Calu3 (cell line): ENCODE measurements at places on chromosomes 5 and 9.
A peak's percentile ranks its signal among the peaks of the same experiment; 100 is the strongest.

DNA sequence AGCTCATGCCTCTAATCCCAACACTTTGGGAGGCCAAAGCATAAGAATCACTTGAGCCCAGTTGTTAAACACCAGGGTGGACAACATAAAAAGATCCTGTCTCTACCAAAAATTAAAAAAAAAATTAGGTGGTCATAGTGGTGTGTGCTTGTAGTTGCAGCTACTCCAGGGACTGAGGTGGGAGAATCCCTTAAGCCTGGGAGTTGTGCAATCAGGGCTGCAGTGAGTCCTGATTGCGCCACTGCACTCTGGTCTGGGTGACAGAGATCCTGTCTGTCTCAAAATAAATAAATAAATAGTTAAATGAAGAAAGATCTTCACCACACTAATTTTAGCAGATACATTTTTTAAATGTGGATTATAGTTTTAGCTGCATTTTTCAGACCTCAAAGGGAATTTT lies 433.2 kb downstream of the MAT2B start:
- no peaks in the 10 kb centered on the region for H3K4me1 ChIP-seq
- no peak for DNase-seq
- H3K4me3 ChIP-seq = no peak overlapping the region
- no peaks in the 10 kb centered on the region for H3K27me3 ChIP-seq

GRCh38 chr9:115378758-115379157 lies 260.8 kb upstream of the TNC start:
- no peak for DNase-seq
- no peak overlapping the region for H3K4me3 ChIP-seq
- peaks cover 4% of the 10 kb centered on the region for H3K4me1 ChIP-seq
- no peaks in the 10 kb centered on the region for H3K27me3 ChIP-seq
- H3K36me3 ChIP-seq = no peaks in the 10 kb centered on the region
- H3K27ac ChIP-seq = no peak overlapping the region

DNA sequence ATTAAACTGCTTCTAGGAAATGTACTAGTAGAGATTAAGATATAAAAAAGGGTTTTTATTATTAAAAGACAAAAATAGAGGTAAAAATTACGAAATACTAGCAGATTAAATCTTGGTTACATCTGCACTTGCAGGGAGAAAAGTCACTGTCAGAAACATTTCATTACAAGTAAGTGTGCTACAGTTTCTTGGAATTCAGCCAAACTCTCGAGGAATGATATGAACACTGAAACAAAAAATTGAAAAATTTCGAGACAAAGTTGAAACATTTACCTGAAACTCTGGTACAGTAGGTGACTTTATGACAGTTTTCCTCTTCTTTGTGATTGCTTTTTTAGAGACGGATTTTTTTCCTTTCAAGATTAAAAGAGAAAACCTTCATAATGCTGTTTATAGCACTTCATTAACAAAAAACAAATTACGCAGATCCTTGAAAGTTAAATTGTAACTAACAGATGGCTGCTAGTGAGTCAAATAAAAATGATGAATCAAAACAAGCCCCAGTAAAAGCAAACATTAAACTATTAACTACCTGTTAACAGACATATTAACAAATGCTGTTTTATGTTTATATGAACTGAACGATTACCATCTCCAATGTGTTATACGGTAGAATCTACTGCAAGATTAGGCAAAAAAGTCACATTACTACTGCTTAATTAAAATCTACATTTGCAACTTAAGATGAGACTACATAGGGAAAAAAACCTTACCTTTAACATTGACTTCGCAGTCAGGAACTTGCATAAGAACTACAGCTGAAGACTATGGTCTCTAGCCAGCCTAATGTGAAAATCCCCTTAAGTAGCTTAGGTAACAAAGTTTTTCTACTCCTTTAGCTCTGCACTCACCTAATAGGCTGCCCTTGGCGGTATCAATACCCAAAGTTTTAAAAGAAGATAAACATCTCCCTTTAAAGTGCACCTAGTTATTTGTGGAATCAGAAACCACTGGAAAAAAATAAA lies 61.4 kb downstream of the RANBP6 start:
- no peak for DNase-seq
- no peaks in the 10 kb centered on the region for H3K36me3 ChIP-seq
- no peak overlapping the region for H3K27ac ChIP-seq
- H3K4me3 ChIP-seq = no peak overlapping the region
- H3K4me1 ChIP-seq = peaks cover 5% of the 10 kb centered on the region
- H3K27me3 ChIP-seq = no peaks in the 10 kb centered on the region

- H3K27me3 ChIP-seq = no peaks in the 10 kb centered on the region
- H3K4me3 ChIP-seq = no peak overlapping the region
- peaks cover 19% of the 10 kb centered on the region for H3K4me1 ChIP-seq
Measured at GRCh38 chr5:143644727-143645126, 167.2 kb upstream of the HMHB1 start.

GRCh38 chr9:104774132-104774531 lies 10.2 kb downstream of the NIPSNAP3B start:
- H3K36me3 ChIP-seq = no peaks in the 10 kb centered on the region
- H3K27me3 ChIP-seq = peaks cover 10% of the 10 kb centered on the region

DNA sequence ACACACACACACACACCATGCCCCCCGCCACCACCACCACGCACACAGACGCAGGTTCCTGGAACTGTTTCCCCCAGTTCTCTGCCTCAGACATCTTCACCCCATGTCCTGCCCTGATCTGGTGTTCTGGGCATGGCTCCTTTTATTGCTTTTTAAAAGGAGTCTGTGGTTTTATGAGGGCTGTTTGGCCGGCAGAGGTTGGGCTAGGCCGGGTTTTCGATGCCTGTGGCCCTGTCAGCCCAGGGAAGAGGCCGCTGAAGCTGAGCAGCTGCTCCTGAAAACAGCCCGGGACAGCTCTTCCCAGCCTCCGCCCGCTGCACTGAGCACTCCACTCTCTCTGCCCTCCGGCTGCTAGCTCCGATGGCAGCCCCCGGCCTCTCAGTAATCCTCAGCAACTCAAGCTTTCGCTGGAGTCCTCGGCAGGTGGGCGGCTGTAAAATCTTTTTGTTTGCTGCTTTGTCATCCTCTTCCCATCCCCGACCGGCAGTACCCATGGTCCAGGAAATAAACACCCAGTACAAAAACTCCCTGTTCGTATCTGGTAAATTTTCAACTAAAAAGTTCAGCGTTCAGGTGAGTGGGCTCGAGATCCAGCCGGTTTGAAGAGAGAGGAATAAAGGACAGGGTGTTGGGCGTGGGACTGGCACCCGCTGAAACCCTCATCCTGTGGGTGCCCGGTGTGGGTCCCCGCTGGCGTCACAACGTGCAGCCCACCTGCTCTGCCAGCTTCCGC lies 103.0 kb upstream of the ERCC6L2 start:
- H3K27me3 ChIP-seq = peaks cover 28% of the 10 kb centered on the region
- no peak overlapping the region for H3K27ac ChIP-seq
- H3K4me3 ChIP-seq = peak overlapping the region; percentile 36

- peaks cover 11% of the 10 kb centered on the region for H3K4me1 ChIP-seq
- peaks cover 38% of the 10 kb centered on the region for H3K27me3 ChIP-seq
- H3K4me3 ChIP-seq = no peak overlapping the region
- H3K36me3 ChIP-seq = no peaks in the 10 kb centered on the region
- peak; percentile 23 for DNase-seq
Measured at GRCh38 chr5:979100-979817, 29.3 kb upstream of the NKD2 start.

DNA sequence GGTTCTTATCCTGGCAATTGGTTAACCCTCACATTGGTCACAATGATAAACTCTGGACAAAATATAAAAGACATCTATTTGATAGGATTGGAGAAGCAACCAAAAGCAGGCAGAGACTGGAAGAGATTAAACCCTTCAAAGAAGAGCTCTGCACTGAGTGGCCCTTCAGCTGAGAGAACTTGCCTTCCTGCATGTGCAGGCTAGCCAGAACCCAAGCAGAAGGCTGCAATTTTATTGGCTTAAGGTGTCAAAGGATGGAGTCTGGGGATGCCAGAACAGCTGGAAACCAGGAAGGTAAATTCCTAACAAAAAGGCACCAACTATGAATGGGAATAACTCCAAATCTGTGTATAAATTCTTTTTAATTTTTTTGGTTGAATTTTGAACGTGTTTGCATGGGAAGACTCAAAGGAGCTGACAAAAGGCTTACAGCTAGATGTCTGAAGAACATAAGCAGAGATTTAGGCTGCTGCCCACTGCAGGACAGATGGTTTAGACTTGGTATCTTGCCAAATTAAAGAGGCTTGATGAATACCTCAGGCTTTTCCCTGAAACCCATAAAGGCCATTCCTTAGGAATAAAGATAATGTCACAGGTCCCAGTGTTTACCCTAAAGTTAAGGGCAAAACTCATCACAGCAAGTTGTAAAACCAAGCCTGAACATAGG lies 66.3 kb downstream of the NR2F1 start:
- no peak overlapping the region for H3K4me3 ChIP-seq
- H3K27me3 ChIP-seq = no peaks in the 10 kb centered on the region
- no peak overlapping the region for H3K27ac ChIP-seq
- H3K36me3 ChIP-seq = no peaks in the 10 kb centered on the region
- H3K4me1 ChIP-seq = no peaks in the 10 kb centered on the region
